ENCODE measurements at places on chromosomes 6 and 20. TPM values are rescaled to one million over a fixed set of nuclear protein-coding genes. Genes with fewer than 3 reads are reported as not detected.

DNA sequence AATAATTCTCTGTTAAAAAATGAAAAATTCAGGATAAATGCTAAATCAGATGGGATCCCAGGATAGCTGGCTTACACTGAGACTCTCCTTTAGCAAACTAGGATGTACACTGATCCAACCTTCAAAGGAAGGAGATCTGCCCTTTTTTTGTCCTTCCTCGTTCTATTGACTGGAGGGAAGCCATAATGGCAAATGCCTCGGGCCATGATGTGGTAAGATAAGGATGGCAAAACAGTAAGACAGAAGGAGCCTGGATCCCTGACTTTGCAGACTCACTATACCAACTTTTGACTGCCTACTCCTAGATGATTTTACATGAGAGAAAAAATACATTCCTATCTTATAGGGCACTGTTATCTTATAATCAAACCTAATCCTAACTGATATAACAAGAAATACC, 156.9 kb upstream of the BEND3 start:
- H3K27ac ChIP-seq = no peak overlapping the region
- no peaks in the 10 kb centered on the region for H3K4me1 ChIP-seq
- no peak overlapping the region for H3K4me3 ChIP-seq
- no peak for DNase-seq

DNA sequence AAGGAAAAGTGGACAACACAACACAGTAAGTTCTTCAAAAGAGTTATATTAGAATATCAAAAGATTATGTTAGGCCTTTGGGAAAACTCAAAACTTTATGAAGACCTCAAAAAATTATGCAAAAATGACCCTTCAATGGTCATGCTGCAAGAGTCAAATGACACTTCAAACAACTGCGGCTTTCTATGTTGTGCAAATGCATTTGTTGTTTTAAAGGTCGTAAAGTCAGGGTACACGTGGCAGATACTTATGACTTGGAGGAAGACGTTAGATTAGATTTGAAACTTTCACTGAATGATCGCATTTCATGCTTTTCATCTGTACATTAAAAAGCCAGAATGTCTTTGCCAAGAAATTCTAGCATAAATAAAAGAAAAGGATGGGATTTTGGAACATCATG, 31.4 kb downstream of the BCAS1 start:
- H3K36me3 ChIP-seq = no peaks in the 10 kb centered on the region
- H3K27ac ChIP-seq = no peak overlapping the region

DNA sequence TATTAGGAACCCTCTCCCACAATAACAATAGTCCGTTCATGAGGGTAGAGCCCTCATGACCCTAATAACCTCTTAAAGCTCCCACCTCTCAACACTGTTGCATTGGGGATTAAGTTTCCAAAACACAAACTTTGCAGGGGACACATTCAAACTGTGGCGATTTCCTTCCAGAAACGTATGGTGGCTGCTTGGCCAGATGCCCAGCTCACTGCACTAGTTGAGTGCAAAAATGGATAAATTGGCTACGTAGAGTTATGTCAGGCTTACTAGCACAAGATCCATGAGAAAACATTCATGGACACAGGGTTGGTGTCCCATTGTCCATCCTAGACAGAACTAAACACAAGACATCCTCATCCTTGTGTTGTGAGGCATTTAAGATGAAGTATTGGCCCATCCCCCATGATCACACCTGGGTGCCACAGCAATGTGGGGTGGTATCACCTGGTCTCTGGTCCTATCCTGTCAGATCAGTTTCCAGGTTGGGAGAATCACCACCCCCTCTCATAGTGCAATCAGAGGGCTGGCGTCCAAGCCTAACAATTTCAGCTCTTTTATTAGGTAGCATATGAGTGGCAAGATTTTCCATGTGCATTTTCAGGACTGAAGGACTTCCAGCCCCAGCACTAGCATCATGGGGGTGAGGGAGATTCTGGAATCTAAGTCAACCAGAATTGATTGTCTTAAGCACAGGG, 63.4 kb upstream of the ELOVL5 start:
- H3K4me3 ChIP-seq = no peak overlapping the region
- no peak overlapping the region for H3K27ac ChIP-seq
- peak; percentile 13 for DNase-seq

GRCh38 chr6:37535759-37536490, 36.2 kb upstream of the CCDC167 start:
- H3K4me3 ChIP-seq = peak overlapping the region; percentile 45
- DNase-seq = peak; percentile 28
- peaks cover 72% of the 10 kb centered on the region for H3K27me3 ChIP-seq

The PGK2 gene
- polyA plus RNA-seq = not detected

The PRRT1 gene
- polyA plus RNA-seq = 3.4 TPM

The NOTCH4 gene
- polyA plus RNA-seq = 22.3 TPM

All from stomach (tissue), 19 donors.